Brain pericyte (primary cell): ENCODE measurements at places on chromosomes 6 and 20.
A peak's percentile ranks its signal among the peaks of the same experiment; 100 is the strongest.

- DNase-seq = no peak
Measured at GRCh38 chr6:24080711-24081110, 45.3 kb upstream of the NRSN1 start.

DNA sequence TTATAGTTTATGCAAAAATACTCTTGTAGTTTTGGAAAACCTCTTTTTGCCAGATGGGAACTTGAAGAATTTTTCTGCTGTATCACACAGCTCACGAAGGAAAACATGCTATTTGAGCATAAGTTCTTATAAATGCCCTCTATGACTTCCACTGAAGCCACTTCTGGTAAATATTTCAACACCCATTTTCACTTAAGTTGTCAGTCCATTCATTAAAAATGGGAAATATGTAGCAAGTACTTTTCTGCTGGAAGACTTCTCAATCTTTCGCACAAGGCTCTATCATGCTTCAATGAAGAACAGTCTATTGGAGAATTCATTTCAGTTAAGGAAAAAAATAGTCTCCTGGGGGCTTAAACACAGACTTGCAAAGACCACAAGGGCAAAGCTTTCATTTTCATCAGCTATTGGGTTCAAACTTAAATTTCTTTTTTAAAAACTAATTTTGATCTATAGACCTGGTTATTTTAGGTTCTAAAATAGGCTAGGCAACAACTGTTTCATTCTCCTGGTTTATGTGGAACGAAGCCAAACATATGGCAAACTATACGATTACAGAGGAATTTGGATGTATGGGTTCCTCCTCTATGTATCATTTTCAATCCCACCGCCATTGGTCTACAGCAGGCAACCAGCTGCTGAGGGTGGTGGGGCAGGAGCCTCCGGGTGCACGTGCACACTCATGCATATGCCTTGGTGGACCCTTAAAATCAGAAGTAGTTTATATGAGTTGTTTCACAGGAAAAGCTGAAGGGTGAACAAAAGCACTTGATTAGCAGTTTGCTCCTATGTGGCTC is 38.7 kb downstream of the LAMA4 start:
- no peak for DNase-seq

DNA sequence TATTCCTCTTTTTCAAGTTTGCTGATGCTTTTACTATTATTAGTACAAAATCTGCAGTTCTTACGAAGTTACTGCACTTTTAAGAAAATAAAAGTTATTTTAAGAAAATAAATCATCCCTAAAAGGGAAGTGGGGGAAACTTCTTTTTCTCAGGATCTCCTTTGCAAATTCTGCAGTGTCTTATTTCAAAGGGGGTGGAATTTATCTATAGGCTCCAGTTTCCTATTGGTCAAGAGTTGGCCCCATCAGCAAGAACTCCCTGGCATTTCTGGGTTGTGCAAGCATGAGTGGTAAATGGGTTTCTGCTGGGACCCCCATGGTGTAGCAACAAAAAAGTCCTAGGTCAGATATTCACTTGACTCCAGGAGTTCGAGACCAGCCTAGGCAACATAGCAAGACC is 136.3 kb upstream of the PRDM1 start:
- no peak for DNase-seq

- no peak for DNase-seq
Measured at GRCh38 chr6:69084746-69085335, 449.8 kb downstream of the ADGRB3 start.

DNA sequence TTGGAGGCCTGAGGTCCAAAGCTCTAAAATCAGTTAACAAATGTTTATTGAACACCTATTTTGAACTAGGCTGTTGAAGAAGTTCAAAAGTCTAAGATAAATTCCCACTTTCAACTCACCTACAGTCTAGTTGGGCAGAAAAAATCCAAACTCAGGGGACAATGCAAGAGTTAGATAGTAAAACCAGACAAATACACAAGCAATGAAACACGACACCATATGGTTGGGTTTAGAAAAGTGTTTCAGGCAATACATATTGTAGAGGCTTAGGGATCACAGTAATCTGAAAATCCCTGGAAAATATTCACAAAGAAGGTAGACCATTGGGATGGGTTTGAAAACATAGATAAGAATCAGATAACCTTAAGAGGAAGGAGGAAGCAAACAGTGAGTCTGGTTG is 1.3 kb upstream of the CARMIL1 start:
- no peak for DNase-seq

GRCh38 chr20:16279320-16279719 is 293.9 kb downstream of the KIF16B start:
- no peak for DNase-seq

GRCh38 chr6:26543953-26544352 is 5.8 kb downstream of the HMGN4 start:
- DNase-seq = no peak

DNA sequence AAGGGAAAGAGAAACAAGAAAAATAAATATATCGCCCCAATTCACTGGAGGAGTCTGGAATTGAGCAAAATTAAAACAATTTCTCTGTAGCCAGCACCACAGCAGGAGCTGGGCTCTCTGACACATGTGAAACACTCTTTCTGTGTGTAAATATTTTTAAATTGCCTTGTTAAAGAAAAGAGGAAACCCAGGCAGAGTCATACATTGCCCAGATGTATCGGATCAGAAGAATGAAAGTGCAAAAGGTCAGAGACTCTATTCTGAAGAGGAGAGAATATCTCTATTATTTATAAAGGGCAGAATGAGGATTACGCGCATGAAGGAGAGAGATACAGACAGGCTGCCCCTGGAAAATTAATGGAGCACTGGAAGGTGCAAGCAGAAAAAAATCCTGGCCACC is 127.0 kb upstream of the MAN1A1 start:
- peak; percentile 40 for DNase-seq

- no peak for DNase-seq
Measured at GRCh38 chr6:56387621-56388414, 140.4 kb upstream of the COL21A1 start.

GRCh38 chr6:4606821-4607704 is 169.1 kb upstream of the CDYL start:
- DNase-seq = no peak

DNA sequence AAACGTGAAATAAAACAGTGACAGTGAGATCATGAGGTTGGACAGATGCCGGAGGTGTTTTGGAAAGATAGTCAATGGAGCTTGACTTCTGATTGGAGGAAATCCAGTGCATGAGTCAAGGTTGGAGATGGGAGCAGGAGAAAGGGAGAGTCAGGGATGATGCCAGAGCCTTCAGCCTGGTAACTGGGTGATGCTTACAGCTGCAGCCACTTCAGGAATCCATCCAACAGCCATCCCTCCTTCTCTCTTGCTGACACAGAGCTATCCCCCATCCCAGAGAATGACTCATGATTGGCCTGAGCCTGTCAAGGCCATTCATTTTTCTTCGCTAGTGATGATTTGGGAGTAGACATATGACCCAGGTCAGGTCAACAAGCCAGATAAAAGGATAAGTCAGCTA is 112.8 kb downstream of the SAMD5 start:
- DNase-seq = no peak

- no peak for DNase-seq
Measured at GRCh38 chr6:169935348-169935718, 183.9 kb downstream of the ERMARD start.

DNA sequence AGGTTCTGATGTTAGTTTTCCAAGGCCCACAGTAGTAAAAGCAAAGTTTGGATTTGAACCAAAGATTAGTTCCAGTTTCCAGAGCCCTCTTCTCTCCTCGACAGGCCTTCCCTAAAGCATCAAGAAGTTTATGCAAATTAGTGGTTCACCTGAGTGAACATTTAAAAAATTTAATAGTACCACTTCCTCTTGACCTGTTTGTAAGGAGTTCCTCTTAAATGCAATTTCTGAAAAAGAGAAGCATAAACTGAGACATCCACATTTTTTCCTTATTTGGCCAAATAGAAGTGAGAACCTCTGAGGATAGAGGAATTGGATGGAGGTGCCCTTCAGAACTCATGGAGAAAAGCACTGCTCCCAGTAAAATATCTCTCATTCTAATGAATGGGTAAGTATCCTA is 1.2 kb upstream of the DSE start:
- no peak for DNase-seq

- DNase-seq = no peak
Measured at GRCh38 chr20:1370548-1371110, 22.2 kb downstream of the FKBP1A start.

DNA sequence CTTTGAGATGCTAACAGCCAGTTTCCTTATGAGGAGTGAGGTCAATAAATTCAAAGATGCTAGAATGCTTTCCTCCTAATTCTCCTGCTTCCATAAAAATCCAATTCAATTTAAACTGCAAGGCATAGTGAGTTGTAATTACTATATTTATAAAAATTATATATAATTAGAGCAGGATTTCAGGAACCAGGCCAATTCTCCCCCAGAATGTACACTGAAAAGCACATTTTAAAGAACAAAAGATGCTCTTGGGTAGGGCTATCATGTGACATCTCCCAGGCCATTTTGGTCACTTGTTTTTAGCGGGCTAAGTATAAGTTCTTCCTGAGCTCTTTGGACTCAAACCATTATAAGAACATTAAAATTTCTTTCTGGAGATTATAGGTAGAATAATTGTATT is 195.7 kb upstream of the KCNG1 start:
- DNase-seq = no peak

DNA sequence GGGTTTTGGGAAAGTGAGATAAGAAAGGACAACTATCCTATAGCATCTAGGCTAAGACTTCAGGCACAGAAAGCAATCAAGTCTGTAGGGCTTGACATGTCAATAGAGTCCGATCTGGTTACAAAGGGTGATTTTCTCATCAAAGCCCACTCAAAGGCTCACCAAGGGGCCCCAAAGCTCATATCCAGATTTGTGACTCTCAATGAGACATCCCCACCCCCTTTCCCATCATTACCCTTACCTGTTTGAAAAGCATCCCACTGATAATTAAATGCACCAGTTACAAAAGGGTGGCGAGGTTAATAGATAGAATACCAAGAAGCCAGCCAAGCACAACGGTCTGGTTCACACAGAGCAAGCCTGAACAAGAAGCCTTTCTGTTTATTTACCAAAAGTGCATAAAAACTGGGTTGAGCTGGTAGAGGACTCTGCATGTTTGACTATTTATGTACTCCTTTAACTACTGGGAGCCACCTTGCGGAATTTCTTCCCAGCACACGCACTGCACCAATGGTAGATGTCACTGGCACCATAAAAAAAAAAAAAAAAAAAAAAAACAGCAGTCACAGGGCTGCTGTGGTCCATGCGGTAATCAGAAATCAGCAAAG is 6.1 kb downstream of the JAG1 start:
- no peak for DNase-seq

GRCh38 chr6:111789598-111789997 is 83.7 kb downstream of the FYN start:
- no peak for DNase-seq

DNA sequence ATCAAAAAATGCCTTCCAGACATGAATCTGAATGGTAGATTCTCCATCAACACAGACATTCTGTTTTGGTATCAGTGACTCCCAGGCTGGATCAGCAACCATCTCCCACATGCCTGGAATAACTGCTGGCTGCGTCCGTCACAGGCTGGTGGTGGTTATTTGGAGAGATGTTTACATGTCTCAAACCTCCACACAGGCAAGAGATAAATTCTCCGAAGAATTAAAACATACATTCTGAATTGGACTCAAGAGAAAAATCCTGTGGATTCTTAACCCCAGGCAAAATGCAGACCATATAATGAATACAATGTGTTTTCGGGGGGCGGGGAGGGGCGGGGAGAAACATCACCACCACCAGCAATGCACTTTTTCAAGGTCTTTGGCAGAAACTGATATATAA is 108.2 kb downstream of the THBS2 start:
- DNase-seq = no peak

DNA sequence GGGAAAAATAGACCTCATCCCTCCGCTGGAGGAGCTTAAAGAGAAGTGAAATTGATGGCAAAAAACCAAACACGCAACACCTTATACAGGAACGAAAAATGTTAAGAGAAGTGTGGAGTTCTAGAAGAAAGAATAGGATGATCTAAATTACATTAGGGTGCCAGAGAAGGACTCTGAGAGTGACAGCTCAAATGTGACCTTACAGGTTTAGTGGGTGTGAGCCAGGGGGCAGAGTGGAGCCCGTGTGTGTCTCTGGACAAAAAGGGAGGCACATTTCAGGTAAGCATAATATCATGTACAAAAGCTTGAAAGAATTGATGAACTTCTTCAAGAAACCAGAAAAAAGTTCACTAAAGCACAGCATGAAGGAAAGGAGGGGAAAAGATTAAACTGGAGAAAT is 20.8 kb downstream of the HLA-DRA start:
- DNase-seq = no peak

GRCh38 chr6:127811900-127812570 is 88.8 kb downstream of the THEMIS start:
- DNase-seq = no peak

DNA sequence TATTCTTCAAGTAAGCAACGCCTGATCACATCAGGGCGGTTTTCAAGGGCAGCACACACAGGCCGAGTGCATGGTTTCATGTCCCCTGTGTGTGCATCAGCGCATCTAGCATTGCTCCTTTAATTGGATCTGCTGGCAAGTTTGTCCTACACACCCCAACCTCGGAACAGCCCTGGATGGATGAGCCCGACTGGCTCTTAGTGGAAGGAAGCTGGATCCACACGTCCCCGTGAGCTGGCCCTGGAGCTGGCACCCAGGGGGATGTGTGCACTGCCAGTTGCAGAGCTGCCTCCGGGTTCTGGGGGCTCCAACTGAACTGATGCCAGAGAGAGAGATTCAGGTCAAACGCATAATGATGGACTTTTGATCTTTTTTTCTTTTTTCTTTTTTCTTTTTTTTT is 39.2 kb upstream of the QKI start:
- no peak for DNase-seq

GRCh38 chr20:32282461-32282860 is 5.0 kb downstream of the KIF3B start:
- DNase-seq = no peak

GRCh38 chr6:135243871-135244796 is 63.0 kb downstream of the MYB start:
- DNase-seq = no peak

- no peak for DNase-seq
Measured at GRCh38 chr6:104638841-104639290, 220.9 kb downstream of the HACE1 start.

GRCh38 chr6:12909833-12910232 is 193.3 kb downstream of the PHACTR1 start:
- no peak for DNase-seq

DNA sequence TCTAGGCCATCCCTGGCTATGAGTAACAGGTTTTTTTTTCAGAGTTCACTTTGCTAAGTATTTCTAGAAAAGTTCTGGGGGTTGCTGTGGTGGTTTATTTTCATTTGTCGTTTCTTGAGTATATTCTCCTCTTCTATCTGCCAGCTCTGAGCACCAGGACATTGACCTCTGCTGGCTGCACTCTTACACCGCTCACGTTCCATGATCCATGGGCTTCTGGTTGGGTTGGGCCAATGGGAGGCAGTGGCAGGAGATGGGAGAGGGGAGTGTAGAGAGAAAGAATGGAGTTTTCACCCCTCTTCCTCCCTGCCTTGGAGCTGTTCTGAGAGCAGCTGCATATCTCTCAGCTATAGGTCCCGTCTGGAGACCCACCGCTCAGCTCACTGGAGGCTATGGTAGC is 161.0 kb upstream of the ATXN1 start:
- DNase-seq = no peak

- no peak for DNase-seq
Measured at GRCh38 chr6:80170433-80170832, 64.0 kb downstream of the BCKDHB start.
